ENCODE measurements at places on chromosomes 5 and 9.

GRCh38 chr5:103273952-103274351 lies 15.4 kb downstream of the MACIR start:
- DNase-seq = no peak

- no peak for DNase-seq
Measured at GRCh38 chr9:94560237-94560636, 5.4 kb downstream of the PCAT7 start.

DNA sequence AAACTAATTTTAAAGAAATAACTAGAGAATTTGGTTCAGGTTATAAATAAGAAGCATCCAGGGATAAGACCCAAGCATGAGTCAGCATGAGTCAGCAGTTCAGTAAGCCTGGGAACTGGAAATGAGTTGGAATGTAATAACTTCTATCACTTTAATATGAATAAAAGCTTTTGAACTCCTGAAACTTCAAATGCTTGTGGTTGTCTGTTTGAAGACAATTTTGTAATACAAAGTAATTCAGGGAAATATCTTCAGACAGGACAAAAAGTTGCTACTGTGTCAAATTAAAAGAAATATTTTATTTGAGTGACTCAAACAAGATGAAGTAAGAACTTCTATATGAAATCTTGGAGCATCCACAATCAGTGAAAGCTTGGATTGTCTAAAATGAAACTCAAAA lies 331.2 kb upstream of the DAB2 start:
- no peak for DNase-seq

GRCh38 chr9:32490601-32491000 lies 35.4 kb downstream of the RIGI start:
- DNase-seq = no peak

DNA sequence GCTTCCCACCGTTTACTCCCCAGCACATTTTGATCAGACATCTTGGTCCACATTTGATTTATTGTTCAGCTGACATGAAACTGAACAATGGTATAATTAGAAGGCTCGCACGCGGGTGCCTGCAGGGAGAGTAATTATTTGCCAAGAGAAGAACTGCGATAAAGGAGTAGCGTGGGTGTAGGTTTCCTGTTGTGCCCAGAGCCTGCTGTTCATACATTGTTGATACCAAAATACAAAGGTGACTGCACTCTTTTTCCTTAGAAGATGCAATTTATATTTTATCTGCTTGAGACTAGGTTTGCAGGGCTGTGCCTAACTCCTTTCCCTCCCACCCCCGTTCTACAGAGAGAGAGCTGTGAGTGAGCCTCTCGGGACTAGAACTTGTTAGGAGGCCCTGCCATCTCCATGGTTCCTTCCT lies 241.8 kb upstream of the MSX2 start:
- DNase-seq = no peak

DNA sequence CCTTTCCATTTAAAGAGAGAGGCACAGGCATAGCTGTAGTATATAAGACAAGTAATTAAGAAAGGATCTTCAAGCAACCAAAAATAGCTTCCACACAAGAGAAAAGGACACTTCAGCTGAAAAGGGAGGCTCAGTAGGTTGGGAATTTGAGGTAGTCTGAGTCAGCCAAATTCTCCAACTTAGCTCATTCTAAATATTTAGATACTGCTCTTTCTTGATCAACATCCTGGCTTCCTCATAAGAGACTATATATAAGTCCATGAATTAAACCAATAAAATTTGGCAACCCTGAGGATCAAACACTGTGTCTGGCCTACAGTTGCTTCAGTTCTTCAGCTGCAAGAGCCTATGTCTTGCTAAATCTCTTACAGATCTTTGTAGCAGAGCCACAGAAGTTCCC lies 17.8 kb downstream of the HINT1 start:
- no peak for DNase-seq

DNA sequence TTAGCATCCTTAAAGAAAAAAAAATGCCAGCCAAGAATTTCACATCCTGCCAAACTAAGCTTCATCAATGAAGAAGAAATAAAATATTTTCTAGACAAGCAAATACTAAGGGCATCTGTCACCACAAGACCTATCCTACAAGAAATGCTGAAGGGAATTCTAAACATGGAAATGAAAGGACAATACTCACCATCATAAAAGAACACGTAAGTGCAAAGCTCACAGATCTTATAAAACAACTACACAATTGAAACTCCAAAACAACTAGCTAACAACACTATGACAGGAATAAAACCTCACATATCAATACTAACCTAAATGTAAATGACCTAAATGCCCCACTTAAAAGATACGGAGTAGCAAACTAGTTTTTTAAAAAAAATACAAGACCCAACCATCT lies 71.4 kb downstream of the TTC39B start:
- no peak for DNase-seq

DNA sequence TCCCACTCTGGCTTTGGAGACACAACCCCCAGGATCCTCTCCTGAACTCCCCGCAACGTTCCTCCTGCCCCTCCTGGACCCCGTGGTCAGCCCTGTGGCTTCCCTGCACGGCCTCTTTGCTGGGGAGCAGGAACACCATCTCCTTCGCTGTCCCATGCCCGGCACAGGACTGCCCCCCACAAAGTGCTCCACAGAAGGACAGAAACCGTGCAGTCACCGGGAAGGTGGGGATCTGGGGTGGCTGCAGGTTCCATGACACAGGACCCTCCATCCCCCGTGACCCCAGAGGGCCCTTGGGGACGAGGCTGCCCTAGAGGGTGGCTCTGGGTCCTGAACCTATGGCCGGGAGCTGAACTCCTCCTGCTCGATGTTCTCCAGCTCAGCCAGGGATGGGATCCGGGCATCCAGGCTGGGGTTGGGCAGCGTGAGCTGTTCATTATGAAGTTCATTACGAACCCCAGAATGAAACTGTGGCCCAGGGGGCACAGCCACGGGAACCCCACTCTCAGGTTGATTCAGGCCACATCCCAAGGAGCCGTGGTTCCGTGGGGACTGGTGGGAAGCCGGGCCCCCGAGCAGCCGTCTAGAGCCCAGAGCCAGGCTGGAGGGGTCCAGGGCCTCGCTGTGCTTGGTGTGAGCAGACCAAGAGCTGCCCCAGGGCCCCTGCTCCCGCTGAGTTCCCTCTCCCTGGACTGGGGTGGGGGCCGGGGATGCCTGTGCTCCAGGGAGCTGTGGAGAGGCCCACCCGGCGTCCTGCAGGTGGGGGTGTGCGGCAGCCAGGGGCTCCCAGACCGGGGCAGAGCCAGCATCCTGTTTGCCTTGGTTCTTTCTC lies 684 bp upstream of the SLC6A19 start:
- no peak for DNase-seq

DNA sequence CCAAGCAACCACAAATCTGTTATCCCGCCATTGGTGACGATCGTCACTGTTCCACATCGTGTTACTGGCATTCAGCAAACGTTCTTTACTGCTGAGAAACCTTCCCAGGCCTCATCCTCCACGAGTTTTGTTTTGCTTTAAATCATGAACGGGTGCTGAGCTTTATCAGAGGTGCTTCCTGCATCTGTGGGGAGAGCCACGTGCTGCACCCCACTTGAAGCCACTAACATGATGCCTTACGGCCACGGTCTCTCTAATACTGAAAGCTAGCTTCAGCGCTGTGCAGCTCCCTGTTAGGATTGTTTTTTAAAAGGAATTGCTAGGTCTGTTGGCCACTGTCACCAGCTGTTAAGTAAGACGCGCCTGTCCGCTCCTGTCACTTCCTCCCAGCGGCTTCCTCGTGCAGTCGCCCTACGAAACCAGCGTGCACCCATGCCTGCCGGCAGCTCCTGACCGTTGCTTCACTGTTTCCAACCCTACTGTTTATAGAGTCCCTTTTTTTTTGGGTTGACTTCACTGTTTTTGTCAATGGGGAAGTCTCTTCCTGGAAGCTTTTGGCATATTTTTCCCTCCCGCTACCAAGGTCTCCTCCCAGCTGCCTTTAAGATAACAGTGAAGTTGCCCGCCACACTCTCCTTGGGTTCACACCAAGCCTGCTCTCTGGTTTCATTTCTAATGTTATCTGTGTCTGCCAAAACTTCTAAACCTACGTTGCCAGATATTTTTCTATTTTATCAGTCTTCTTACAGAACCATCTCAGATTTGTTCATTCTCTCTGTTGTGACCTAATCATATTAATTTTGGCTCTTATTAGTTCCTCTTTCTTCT lies 20.3 kb downstream of the LPCAT1 start:
- DNase-seq = no peak

DNA sequence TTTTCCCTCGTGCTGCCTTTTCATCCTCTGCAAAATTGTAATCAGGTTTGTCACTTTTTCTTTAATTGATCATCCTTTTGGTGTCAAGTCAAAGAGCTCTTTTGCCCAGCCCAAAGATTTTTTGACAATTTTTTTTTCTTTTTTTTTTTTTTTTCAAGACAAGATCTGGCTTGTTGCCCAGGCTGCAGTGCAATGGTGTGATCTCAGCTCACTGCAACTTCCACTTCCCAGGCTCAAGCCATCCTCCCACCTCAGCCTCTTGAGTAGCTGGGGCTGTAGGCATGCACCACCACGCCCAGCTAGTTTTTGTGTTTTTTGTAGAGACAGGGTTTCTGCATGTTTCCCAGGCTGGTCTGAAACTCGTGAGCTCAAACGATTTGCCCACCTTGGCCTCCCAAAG lies 36.7 kb downstream of the CDK7 start:
- no peak for DNase-seq

DNA sequence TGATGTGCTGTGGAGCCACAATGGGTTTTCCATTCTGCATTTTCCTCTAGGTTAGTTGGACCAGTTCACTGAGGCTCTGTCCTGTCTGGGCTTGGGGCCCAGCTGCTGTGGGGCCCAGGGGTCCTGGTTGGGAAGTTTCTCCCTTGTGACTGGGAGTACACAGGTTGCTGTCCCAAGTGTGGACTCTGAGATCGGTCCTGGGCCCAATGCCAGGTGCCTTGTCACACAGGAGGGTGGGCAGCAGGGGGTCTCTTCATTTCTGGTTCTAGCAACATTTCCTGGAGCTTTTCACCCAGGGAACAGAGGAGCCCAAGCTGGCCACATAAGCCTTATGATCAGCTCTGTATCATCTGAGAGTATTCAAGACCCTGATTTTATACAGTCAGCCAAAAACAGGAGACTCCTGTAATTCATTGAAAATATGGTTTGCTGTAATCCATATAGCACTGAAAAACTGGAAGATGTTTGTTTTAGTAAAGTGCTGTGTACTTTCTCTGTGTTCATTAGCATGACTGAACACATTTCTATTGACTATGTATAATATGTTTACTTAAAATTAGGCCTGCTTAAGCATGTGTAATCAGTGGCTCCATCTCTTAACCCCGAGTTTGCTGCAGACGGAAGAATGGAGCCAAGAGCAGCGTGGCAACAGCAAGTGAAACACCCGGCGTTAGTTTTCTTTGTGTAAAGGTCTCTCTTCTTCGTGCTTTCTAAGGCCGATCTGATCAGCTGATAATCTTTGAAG lies 62.5 kb downstream of the MVB12B start:
- no peak for DNase-seq

GRCh38 chr9:134518004-134518606 lies 123.5 kb upstream of the COL5A1 start:
- DNase-seq = no peak

DNA sequence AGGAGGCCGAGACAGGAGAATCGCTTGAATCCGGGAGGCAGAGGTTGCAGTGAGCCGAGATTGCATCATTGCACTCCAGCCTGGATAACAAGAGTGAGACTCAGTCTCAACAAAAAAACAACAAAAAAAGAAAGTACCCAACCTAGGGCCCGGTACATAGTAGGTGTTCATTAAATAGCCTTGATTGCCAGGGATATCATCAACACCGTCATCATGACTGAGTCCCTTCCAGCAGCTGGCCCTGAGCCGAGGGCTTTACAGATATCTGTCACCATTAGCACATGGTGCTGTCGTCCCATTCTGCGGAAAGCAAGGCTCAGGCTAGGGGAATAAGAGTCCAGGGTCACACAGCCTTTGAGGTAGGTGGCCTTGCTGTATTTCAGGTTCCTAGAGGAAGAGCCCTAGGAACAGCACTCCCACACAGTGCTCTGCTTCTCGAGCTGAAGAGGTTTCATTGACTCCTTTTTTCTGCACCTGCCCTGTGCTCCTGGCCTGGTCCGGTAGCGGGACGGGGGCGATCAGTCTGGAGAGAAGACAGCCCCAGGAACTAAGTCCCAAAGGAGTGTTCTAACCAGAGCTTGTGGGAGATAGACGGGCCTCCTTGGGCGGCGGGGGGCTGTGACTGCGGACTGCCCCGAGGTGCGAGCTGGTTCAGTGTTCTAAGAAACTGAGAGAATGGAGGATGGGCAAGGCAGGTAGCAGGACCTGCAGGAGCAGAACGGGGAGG lies 48.2 kb downstream of the CXXC5 start:
- DNase-seq = no peak

GRCh38 chr5:2120361-2120760 lies 237.6 kb upstream of the IRX4 start:
- DNase-seq = no peak

DNA sequence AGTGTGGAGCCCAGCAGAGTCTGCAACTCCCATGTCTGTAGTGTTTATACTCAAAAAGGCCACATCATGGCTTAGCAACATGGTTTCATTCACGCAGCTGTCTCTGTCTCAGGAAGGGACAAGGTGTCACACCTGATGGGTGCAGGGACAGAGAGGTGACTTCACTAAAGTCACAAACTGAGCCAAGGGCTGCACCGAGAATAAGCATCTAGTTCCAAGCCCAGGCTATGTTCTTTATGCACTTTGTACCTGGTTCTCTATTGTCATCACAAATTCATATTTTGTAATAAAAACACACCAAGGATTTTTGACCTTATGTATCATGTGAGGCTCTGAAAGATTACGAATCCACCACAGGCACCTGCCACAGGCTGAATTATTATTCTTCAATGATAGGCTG lies 64.9 kb upstream of the STK32A start:
- DNase-seq = no peak

GRCh38 chr5:36704131-36704530 lies 97.7 kb downstream of the SLC1A3 start:
- DNase-seq = no peak

DNA sequence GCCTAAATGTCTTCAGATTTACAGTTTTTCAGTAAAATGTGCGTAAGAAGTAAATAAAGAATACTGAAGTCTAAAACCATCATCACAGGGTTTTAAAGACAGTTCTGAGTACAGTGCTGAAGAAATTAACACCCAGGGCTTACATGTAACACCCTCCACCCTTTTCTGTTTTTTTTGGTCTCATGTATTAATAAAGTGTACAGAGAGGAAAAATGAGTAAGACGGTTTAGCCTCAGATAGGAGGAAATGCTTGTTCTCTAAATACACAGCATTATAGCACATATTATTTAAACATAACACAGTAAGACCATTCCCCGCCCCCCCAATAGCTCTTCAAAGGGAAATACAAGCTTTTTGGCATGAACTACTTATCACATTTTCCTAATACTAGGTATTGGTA lies 119.3 kb downstream of the CHSY3 start:
- DNase-seq = no peak

Measured in activated CD4-positive, CD25-positive, alpha-beta regulatory T cell (primary cell).